ENCODE measurements at places on chromosomes 6 and 20.

DNA sequence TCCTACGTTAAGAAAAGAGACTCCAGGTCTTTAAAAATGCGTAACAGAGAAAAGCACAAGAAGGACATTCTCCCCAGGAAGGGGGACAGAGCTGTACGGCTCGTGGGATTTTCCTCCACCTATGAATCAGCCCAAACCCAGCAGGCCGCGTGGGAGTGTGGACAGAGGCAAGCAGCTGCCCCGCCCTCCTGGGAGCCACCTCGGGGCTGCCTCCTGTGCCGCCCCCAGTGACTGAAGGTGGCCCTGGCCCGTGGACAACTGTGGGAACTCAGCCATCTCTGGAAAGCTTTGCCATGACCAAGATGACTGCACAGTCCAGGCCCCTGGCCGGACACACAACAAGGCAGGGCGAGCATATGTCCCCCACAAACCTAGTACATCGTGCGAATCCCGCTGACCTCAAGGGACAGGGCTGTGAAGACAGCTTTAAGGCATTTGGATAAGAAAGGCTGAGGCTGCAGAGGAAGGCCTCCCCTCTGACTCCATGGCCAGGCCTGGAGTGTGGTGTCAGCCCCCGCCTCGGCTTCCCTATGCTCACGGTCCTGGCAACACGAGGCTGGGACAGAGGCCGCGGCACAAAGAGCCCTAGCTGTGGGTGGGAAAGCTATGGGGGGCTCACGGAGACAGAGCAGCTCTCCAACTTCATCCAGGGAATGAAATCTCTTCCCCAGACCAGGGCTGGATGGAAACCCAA is 26.9 kb downstream of the PXDC1 start:
- no peak for DNase-seq

- DNase-seq = no peak
Observed at GRCh38 chr6:35049156-35049735, 91.9 kb downstream of the TCP11 start.

DNA sequence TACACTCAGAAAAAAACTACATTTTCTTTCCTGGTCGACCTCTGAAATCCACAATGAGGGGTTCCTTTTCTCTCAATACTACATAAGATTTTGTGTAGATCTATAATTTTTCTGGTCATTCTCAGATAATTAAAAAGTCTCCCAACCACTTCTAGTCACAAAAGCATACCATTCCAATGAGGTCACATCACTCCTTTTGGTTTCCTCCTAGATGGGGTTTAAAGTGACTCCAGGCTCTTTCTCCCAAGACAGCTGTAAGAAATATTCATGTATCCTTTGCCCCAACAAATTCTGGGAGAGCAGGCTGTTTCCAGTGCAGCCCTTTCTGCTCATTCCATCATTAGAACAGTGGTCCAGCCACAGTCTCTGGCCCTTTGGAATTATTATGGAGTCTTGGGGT is 43.1 kb upstream of the BEND6 start:
- DNase-seq = no peak

- DNase-seq = no peak
Observed at GRCh38 chr6:27156874-27157458, 90.5 kb upstream of the PRSS16 start.

- DNase-seq = no peak
Observed at GRCh38 chr6:164108869-164109769, 694.6 kb downstream of the QKI start.

GRCh38 chr6:39646751-39647420 is 78.3 kb downstream of the KIF6 start:
- DNase-seq = no peak

DNA sequence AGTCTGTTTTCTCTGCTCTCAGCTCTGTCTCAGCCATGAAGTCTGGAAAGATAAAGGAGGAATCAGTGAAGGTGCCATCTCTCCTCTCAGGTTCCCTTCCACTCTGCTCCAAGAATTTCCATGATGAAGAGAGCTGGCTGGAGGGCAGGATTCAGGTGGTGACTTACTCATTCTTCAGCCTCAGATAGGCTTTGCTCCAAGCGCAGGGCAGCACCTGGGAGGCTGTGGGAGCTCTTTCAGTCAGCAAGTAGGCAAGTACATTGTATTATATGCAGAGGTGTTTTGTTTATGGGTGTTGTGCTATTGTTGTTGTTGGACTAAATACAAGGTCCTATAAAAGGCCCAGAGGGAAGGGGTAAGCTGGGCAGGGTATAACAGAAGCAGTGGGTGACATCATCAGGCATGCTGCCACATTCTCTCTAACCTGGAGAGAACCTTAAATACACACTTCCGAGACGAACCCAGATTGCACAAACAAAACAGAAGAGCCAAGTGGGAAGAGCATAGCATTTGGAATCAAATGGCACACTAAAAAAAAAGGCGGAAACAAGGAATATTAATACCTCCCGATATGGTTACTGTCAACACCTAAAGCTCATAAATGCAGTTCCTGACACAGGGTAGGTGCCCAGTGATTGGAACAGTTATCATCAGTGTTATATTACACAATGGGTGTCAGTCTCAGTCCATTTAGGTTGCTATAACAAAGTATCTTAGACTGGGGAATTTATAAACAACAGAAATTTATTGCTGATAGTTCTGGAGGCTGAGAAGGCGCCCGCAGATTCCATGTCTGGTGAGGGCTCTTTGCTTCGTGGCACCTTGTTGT is 14.5 kb upstream of the PSMG4 start:
- no peak for DNase-seq

DNA sequence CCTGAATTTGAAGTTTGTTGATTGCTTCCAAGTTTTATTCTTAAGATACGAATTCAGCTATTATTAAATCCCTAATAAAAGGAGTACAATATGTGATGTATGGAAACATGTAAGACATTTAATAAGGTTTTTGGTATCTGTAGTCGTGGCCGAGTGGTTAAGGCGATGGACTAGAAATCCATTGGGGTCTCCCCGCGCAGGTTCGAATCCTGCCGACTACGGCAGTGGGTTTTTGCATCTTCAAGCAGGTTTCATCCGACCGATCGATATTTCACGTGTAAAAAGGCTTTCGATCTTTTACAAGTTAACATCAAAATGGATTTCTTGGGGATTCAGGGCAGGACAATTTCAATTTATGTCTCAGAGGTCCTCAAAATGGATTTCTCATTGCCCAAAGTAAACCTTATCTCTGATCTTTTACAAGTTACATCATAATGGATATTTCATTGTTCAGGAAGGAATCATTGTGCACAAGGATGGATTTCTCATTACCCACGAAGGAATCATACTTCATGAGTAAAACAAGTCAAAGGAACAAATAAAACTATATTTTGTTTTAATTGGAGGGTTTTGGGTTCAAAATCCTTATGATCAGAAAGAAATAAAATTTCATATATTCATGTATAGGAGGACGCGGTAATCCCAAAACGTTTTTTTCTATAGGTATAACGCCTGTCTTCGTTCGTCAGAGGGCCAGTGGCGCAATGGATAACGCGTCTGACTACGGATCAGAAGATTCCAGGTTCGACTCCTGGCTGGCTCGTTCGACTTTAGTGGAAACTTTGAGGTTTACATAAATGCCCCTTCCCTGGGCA is 37.3 kb upstream of the BTN3A2 start:
- DNase-seq = no peak

DNA sequence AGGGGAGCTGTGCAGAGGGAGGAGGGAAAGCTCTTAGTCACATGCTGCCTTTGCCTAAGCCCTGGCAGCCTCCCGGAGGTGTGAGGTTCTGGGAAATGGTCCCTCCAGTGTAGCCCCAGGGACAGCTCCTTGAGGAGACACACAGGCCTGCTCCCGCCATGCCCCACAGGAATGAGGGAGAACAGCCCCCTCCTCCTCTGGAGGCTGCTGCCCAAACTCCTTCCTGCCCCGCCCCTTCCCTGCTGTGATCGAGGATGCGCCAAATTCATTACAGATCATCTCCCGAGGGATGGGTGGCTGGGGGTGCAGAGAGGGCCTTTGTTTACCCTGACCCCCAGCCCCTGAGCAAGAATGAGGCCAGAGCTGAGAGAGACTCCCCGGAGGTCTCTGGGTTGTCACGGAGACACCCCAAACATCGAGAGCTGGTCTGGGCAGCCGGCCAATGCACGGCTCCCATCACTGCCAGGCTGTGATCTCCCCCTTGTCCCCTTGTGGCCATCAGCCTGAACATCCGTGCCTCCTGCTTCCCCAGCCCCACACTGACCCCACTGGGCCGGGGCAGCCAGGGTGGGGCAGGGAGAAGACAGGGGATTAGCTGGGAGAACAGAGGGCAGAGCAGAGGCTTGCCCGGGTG is 8.4 kb downstream of the CYP21A2 start:
- DNase-seq = no peak

GRCh38 chr6:98146656-98147055 is 687.7 kb upstream of the POU3F2 start:
- no peak for DNase-seq

DNA sequence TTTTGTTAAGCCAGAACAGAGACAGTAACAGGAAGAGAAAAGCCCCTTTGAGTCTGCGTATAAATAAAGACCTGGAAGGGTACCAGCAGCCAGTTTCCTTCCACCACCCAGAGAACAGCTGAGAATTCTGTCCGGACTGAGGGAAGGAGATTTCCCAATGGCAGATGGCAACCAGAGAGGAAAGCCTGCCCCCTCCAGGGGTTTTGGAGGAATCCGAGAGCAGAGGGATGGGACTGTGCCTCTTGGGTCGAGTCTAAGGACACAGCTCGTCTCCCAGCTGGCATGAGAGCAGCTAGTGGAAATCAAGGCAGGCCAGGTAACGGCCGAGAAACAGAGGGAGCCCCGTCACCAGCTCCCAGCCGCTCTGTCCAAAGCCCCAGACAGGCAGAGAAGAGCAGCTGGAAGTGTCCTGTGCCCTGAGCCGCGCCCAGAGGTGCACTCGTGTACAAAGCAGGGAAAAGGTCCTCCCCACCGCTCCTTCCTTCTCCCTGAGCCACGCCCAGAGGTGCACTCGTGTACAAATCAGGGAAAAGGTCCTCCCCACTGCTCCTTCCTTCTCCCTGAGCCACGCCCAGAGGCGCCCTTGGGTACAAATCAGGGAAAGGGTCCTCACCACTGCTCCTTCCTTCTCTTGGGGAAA is 134.0 kb upstream of the SNX9 start:
- DNase-seq = no peak

GRCh38 chr6:4932228-4932903 is 71.5 kb downstream of the RPP40 start:
- no peak for DNase-seq

GRCh38 chr6:108796875-108797274 is 51.3 kb upstream of the ARMC2 start:
- no peak for DNase-seq

DNA sequence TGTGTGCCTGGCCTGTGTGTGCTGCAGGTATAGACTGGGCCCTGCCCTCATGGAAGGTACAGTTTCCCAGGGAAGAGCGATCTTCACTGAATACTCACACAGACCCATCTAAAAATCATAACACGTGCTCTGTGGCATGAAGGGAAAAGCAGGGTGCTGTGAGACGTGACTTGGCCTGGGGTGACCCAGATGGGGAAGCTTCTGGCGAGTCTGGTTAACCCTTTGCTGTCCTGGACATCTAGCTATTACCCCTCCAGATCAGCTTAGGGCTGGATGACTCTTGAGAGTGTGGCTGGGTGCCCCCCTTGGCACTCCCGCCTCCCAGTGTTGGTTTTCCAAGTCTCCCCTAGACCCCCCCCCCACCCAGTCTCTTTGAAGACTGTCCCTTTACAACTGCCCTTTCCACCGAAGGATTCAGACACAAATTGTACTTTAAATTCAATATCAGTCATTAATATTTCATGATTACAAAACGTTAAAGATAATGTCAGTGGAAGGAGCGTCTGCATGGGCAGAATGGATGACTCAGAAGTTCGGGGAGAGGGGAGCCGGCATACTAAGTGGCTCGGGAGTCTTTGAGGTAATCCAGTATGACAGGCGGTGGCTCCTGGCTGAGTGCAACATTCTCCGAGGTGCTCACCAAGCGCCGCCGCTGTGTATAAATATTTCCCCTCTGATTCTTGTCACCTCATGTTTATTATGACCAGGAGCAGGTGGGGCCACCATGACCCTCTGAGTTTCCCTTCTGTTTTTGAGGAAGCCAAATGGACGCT is 77.3 kb downstream of the CD40 start:
- DNase-seq = no peak

GRCh38 chr6:169163411-169163901 is 90.2 kb downstream of the THBS2 start:
- DNase-seq = no peak

DNA sequence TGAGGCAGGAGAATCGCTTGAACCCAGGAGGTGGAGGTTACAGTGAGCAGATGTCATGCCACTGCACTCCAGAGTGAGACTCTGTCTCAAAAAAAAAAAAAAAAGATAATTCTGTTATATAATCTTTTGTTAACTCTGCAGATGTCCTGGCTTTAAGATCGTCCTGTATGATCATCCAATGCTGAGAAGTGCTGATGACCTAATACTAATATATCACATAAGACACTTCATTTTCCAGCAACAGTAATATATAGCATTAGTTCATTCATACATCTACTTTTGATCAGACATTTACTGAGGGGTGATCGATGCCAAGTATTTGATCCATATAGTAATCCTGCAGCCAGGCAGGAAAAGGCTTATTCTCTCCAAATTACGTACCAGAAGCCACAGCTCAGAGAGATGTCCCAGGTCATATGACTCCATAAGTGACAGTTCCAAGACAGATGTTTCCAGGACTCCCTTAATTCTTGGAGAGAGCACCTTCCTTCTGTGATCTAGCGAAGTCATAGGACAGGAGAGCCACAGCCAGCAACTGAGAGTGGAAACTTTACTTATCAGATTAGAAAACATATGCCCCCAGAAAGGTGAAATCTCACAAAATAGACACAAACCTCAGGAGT is 60.7 kb downstream of the SHLD1 start:
- no peak for DNase-seq

DNA sequence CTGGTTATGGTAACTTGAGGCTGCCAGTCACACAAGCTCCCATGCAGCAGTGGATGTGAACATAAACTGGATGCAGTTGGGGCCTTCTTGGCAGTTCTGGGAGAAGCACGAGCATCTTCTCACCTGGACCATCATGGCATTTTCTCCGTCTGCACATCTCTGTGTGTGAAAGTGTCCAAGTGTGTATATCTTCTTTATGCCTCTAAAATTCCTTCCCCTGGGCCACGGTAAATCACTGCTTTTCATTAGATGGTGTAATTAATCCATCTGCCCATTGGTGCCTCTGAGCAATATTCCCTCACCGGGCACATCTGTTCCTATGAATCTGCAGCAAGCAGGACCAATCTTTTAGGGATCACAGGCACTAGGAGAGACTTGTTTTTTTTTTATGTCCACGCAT is 138.0 kb downstream of the MAP3K7 start:
- DNase-seq = no peak

DNA sequence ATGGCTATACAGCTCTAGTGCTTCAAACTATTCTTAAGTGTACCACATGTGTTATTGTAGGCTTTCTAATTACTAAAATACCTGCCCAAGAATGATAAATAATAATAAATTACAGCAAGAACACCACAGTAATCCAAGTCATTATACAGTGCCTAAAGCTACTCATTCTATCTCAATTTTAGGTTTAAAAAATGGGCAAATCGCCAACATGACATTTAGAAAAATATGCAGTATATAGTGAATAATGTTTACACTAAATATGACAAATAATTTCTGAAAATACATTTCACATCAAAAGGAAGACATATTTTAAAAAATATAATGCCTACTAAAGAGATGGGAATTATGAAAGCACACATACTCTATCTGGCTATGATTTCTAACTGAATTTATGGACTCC is 91.8 kb downstream of the MAN1A1 start:
- DNase-seq = no peak

Measured in HEK293T (cell line).